ENCODE measurements at places on chromosomes 16 and 17.

- no peak for DNase-seq
Measured at GRCh38 chr17:50129728-50130558, at the start of gene SAMD14. TSS of gene SAMD14 (minus strand) at chr17:50130160. CDS start at chr17:50124959, 5,201 bp downstream.

GRCh38 chr17:72504783-72505182, 384.0 kb downstream of the SOX9 start:
- no peak for DNase-seq

GRCh38 chr17:10574324-10574723, 24.9 kb upstream of the MYH2 start:
- DNase-seq: no peak

DNA sequence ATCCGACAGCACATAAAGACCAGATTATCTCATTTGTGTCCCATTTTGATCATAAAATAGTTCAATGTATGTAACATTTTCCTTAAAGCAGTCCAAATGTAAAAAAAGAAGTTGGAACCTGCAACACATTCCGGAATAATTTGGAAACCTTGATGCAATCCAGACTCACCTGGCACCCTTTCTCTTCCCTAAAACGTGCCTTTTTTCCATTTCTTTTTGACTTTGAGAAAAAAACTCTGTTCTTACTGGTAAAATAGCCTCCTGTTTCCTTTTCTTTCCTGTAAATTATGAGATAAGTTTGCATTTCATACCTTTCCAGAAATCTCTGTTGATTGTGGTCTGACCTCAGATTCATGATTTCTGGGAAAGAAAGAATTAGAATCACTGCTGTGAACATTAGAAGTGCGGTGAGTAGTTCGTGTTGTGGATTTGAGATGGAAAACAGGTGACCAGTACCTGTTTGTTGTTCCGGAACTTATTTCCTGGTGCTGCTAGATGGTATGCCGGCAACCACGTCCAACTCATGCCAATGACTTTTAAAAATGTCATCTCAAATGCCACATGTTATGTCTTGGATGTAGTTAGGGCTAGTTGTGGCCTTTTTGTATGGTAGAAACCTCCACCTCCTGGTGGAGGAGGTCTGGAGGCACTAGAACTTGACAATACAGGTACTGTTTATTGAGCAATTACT, 108.1 kb downstream of the SOCS1 start:
- peak; percentile 5 for DNase-seq

GRCh38 chr17:2602597-2603017, 9.2 kb downstream of the PAFAH1B1 start:
- no peak for DNase-seq

DNA sequence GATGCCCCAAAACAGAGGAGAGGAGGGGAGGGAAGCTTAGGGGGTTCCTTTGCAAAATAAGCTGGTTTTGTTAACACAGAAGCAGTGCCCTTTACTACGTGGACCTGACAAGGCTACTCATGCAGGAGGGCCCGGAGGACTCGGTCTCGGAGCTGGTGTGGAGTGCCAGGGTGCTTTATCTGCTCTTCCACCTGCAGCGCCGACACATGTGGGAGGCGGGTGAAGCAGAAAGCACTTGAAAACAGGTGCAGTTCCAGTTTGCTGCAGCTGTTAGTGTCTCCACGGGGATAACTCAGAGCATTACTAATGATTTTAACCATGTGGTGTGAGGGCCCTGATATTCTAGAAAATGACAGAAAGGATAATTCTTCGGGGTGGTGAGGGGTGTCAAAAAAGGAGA, 35.0 kb upstream of the MNT start:
- no peak for DNase-seq

- DNase-seq: no peak
Measured at GRCh38 chr17:81966343-81967243, 5.6 kb upstream of the NOTUM start.

DNA sequence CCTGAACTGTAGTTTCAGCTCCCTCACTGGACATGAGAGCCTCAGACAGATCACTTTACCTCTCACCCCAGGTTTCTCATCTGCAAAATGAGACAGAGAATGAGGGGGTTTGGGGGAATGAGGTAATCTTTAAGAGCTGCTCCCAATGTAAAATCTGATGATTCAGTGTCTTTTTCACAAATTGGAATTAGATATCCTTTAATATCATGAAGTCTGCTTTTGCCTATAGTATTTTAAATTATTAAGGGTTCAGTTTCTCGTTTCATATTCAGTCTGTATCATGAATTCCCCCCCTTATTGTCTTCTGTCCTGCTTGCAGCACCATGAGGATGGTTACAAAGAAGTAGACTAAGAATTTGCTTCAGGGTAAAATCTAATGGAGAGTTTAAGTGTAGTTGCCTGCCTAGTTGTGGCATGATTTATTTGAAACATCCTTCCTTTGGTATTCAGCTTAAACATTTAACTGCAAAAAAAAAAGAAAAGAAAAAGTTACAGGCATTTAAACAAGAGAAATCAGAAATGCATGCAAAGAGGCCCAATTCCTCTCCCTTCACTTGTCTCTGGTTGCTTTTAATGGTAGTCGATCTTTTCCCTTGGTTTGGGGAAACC, 77.3 kb downstream of the WNT3 start:
- DNase-seq: no peak

DNA sequence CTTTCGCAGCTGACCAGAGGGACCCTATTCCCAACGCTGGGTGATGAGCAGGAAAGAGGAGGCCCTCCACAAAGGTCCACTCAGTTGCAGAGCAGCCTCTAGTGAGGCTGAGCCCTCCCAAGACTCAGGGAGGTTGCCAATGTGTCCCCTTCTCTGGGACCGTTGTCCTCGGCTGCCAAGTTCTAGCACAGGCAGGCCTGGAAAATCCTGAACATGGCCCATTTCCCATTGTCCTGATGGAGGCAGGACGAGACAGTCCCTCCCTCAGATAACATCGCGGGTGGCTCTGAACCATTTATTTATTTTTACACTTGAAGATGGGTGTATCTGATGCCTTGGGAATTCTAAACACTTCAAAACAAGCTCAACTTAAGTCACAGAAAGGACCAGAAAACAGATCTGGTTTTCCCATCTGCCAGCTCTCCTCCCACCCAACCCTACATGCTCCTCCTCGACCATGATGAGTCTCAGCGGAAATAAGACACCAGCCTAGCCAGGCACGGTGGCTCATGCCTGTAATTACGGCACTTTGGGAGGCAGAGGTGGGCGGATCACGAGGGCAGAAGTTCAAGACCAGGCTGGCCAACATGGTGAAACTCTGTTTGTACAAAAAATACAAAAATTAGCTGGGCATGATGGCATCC, 12.8 kb downstream of the CDIP1 start:
- DNase-seq: no peak

GRCh38 chr16:67014634-67015312, 14.2 kb upstream of the CBFB start:
- no peak for DNase-seq

- DNase-seq: no peak
Measured at GRCh38 chr16:67163164-67163998, 1.2 kb upstream of the HSF4 start.

DNA sequence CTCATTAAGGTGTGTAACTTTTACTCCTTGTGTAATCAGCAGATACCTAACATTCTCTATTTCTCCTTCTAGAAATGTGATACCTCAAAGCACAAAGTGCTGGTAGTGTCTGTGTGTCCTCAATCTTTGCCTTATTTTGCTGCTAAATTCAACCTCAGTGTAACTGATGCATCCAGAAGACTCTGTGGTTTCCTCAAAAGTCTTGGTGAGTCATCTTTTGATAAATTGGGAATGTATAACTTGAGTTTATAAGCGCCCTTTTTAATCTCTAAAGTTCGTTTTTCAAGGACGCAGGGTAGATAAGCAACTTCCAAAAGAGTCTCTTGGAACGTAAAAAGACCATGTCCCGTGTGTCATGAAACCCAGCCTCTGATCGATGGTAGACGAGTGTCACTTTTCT, 10.2 kb downstream of the NARF start:
- no peak for DNase-seq

- no peak for DNase-seq
Measured at GRCh38 chr17:42922294-42922693, 21.7 kb downstream of the G6PC1 start.

GRCh38 chr17:19386974-19387920, at the start of gene MFAP4:
TSS of gene MFAP4 (minus strand) at chr17:19387190. CDS start at chr17:19387155, 35 bp downstream.
- no peak for DNase-seq

DNA sequence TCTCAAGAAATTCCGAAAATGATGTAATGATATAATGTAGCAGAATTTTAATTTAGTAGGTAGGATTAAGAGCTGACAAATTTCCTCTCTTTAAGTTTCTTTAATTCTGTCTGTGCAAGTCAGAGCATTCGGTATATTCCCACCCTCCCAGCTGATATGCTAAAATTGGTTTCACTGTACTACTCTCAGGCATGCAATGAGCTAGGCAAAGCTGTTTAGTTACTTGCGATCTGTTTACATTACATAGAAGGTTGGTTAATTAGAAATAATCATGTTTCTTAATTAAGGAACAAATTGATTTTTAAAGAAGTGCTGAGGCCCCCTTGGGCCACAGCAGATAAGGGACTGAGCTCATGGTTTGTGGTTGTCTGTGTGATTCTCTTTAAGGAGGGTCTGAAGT, 432.8 kb upstream of the HSBP1 start:
- no peak for DNase-seq

- DNase-seq: no peak
Measured at GRCh38 chr16:66649636-66650205, 45.2 kb downstream of the CMTM3 start.

DNA sequence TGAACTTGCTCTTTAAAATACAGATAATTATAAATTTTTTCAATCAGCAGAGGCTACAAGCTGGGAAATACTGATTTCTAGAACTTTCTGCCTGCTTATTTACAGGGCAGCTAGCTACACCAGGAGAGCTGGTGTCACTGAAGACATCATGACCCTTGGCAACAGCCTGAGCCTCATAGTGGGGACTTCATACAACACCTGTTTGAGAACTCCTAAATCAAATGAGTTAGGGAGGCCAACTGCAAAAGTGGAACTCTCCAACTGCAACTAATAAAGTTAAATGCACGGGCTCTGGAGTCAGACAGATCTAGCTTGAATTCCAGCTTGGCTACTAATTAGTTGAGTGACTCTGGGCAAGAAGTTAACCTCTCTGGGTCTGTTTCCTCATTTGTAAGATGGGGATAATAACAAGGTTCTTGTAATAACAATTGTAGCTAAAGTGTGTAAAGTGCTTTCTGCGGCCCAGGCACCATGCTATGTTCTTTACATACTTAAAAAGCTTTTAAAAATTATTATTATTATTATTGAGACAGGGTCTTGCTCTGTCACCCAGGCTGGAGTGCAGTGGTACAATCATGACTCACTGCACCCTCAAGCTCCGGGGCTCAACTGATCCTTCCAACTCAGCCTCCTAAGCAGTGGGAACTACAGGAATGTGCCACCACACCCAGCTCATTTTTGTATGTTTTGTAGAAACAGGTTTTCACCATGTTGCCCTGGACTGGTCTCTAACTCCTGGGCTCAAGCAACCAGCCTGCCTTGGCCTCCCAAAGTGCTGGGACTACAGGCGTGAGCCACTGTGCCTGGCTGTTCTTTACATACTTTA, 33.4 kb downstream of the VAC14 start:
- peak; percentile 86 for DNase-seq

- no peak for DNase-seq
Measured at GRCh38 chr16:69827524-69827923, 65.4 kb downstream of the WWP2 start.

DNA sequence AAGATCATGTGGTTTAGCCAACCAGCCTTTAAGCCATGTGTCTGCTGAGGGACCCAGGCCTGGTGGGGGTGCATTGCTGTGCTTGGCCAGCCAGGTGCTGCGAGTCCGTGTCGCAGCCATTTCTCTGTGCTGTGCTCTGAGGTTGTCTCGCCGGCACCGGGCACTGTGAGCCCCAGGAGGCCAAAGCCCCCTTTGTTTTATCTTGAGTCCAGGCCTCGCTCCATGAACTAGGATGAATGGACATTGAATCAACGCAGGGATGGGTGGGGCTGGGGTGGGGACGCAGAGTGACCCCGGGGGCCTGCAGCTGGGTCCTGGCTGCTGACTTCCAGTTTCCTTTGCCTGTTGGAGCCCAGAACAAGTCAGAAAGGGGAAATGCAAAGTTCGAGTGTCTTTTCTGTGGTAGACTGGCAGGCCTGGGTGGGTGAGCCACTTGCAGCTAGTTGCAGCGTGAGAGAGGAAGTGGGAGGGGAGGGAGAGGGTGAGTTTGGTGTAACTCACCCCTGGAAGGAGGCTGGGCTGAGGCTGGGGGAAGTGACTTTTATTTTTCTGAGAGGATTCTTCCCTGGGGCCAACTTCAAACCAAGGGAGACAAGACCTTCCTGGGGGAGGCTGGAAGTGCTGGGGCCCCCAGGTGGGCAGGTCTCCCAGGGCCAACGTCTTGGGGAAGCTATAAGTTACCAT, 324.7 kb downstream of the SEC14L1 start:
- DNase-seq: no peak

DNA sequence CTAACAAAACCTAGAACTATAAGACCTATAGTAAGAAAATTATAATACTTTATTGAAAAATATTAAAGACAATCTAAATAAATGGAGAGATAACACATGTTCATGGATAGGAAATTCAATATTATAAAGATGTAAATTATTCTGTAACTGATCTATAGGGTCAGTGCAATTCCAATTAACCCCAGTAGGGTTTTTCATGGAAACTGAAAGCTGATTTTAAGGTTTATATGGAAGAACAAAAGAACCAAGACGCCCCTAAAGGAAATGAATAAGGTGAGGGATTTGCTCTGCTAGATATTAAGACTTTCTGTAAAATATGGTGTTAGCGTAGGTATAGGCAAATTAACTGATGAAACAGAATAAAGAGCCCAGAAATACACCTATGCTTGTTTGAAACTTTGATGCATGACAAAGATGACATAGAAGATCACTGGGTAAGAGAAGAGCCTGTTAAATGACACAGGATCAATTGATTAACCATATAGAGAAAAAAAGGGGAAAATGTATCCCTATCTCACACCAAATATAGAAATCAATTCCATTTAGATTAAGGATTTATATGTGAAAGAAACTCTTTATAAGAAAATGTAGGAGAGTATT, 3.0 kb downstream of the ICAM2 start:
- DNase-seq: no peak

DNA sequence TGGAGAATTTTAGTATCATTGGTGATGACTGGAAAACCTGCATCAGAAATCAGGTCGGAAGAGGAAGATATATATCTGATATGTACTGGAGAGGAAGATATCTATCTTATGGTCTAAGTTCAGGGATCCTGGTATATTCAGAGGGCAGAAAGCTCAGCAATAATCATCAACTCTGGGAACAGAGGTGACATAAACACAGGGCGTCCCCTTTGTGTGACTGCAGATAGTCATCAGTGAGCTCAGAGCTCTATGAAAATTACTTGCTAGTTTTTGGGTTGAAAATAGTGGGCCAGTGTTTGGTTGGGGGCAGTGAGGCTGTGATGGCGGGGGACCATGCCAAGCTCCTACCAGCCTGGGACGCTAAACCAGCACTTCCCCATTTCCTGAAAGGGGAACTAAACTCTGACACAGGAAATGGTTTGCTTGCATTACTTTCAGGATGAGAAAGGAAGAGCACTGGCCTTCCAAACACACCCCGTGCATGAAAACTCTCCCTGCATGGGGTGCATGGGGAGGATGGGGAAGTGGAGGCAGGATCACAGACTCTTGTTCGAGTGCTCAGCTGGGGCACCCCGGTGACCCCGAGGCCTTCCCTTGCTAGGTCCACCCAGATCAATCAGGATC, 15.8 kb downstream of the NOD2 start:
- no peak for DNase-seq

Data from PC-9 (cell line).